ENCODE measurements at places on chromosomes 5 and 9.

DNA sequence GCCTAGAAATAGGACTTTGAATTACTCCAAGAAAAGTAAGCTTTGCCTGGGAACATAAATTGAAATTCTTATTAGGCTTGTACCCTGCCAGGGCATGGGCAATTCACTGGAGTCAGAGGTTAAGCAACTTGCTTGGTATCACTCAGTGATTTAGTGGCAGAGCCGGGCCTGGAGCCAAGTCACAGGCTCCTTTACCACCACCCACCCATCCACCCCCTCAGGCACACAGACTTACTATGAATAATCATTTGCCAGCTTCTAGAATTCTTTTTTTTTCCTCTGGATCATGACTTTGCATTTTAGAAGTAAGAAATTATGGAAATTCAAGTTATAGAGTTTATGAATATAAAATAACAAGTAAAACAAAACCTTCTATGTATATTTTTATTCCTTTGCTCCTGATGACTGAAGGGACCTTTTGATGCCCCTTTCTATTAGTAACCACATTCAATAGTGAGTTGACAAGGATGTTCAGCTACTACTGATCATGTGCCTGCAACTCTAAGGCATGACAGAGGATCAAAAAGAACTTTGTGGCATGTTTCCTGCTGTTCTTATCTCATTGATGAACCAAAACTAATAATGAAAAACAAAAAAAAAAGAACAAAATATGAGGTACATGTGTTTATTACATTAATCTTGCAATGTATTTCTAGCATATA, 614.7 kb downstream of the TLR4 start:
- DNase-seq = no peak

- no peak for DNase-seq
These were observed 48.4 kb upstream of the PWWP2A start for GRCh38 chr5:160167624-160168165.

GRCh38 chr9:126532019-126532462, 81.7 kb upstream of the LMX1B start:
- no peak for DNase-seq

DNA sequence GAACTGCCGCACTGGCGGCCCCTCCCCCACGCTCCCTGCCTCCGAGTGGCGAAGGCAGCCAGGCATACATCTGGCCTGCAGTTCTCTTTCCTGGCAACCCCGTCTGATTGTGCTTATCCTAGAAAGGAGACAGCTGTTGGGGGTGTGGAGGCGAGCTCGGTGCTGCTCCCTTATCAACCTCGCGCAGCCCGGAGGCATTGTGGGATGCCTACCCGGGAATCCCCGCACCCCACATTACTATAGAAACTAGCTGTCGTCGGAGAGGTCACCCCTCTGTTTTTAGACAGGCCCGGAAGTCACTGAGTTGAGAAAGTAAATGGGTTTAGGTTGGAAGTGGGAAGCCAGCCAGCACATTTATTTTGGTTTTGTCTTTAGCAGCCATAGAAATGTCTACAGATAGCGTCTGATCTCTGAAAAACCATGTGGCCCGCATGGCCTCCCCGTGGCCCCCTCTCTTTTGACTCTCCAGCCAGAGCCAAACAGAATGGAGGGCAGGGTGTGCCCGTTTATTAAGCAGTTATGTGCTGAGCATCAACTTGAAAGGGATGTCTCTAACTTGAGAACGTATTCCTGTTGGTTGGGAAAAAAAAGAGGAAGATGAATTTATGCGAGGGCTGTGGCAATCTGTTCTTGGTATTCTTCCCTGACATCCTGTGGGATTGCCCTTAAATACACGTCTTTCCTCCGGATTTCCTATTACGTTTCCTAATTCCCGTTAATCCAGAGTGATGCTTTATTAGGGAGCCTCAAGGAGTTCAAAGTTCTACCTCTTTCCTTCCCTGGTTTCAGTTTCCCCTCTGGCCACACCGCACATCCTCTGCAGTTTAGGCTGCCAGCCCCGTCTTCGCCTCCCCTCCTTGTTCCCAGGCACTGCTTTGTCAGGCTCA, 3.9 kb downstream of the STC2 start:
- no peak for DNase-seq

GRCh38 chr5:55232985-55233928, at the start of gene CCNO:
Gene CCNO (minus strand): TSS chr5:55233608. CDS start chr5:55233523, 85 bp downstream.
- peak; percentile 39 for DNase-seq

GRCh38 chr5:150253416-150254208, 36.0 kb downstream of the CAMK2A start:
- no peak for DNase-seq

GRCh38 chr9:14752871-14753270, 30.3 kb upstream of the CER1 start:
- DNase-seq = no peak

- no peak for DNase-seq
These were observed 43.8 kb downstream of the UNC5A start for GRCh38 chr5:176854164-176854563.

DNA sequence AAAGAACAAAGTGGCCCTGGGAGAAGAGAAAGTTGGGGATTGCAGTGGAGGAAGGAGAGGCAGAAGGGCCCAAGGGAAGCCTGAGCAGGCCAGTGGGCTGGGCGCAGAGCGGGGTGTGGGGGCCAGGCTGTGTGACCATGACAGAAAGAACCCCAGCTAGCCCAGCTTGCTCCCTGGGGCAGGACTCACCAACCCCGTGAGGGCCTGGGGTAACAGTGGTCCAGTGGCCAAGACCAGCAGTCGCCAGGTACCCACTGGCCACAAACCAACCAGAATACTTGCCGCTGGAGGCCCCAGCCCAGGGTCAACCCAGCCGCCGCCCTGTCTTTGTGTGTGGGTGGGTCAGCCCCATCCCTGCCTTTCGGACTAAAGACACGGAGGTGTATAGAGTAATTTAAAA, 146.5 kb downstream of the CACNA1B start:
- no peak for DNase-seq

- no peak for DNase-seq
These were observed 115.8 kb downstream of the ERCC6L2 start for GRCh38 chr9:95991326-95991725.

GRCh38 chr5:174581479-174581878, 142.9 kb upstream of the MSX2 start:
- DNase-seq = no peak

DNA sequence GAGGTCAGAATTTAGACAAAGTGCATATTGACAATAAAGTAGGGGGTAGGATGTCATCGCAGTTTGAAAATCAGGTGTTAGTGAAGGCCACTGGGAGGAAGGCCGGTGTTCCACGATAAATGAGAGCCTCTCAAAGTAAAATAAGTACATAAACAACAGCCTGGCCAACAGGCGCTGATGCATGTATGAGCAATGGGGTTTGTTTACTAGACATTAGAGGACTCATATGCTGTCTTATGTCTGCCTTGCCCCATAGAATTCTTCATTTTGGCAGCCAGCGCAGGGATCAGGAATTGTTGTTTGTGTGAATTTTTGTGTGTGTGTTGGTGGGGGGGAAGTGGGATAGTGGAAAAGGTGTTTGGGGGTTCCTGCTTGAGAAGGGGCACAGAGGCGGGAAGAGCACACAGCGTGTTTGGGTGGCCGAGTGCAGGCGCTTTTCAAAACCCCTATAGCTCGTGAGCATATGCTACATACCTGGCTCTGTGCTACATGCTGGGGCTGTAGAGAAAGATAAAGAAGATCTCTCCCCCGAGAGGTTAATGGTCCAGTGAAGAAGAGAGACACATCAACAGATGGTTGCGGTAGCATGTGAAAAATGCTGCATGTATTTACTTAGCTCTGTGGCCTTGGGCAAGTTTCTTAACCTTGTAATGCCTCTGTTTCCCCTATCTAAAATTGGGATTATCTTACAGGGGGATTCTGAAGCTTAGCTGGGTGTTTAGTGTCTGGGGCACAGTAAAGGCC, 11.5 kb downstream of the SNX30 start:
- DNase-seq = no peak

GRCh38 chr9:97160255-97160654, 121.3 kb upstream of the CTSV start:
- DNase-seq = no peak

DNA sequence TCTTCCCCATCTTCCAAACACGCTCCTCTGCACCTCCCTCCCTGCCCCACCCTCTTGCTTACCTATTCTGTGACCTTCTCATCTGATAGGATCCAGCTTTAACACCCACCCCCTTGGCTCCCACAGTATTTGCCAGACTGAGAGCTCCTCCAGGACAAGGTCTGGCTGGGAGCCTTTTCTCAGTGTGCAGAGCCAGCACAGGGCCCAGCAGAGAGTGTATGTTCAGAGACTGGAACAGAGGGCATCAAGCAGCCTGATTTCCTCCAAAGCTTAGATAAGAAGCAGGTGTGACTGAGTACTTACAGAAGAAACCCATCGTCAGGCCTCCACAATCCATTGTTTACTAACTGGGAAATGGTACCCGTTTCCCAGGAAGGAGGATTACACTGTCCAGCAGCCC, 26.6 kb downstream of the LHX6 start:
- DNase-seq = no peak

- DNase-seq = no peak
These were observed 65.8 kb downstream of the KCTD16 start for GRCh38 chr5:144236499-144236898.

GRCh38 chr5:75152860-75153259, 83.8 kb downstream of the ANKRD31 start:
- DNase-seq = no peak

DNA sequence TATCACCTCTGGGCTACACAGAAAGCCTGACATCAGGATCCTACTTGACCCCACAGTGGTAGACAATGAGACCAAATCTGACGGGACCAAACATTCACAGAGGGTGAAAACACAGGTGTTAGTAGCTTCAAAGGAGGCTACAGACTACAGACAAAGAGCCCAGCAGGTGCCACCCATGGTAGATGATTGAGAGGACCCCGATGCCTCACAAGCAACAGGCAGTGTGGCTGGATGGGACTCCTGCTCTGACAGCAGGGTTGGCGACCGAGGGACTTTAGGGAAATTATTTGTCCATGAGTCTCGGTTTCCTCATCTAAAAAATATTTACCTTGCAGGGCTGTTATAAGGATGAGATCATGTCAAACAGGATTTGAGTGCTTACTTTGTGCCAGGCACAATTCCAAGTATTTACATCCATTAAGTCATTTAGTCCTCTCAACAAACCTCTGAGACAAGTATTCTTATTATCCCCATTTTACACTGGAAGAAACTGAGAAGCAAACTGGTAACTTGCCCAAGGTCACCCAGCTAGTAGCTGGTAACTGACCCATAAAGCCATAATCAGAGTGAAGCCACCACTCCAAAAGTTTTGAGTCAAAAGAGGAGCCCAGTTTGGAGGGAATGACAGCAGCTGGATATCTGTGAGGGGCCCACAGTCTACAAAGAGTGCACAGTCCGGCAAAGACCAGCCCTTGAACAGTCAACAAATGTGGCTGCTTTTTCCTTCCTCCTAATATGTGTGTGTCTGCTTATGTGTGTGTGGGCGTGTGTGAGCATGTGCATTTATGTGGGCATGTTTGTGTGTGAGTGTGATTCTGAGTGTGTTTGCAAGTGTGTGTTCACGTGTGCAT, 502.0 kb downstream of the BNC2 start:
- no peak for DNase-seq

- no peak for DNase-seq
These were observed 160.8 kb upstream of the KLF4 start for GRCh38 chr9:107650321-107650720.

DNA sequence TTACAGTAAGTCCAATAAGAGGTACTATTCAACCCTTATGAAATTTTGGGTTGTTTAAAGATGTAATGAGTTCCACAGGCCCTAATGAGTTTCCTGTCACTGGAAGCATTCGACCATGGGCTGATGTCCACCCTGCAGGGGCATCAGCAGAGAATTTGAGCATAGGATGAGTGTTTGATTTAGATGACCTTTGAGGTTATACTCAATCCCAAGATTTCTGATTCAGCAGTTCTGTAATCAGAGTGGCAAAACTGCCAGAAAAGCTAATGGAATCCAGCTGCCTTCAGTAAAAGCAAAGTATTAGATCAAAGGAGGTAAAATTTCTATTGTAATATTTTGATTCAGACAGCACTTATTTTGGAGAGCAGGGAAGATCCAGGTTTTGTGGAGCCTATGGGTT, 68.3 kb downstream of the COX7C start:
- no peak for DNase-seq

DNA sequence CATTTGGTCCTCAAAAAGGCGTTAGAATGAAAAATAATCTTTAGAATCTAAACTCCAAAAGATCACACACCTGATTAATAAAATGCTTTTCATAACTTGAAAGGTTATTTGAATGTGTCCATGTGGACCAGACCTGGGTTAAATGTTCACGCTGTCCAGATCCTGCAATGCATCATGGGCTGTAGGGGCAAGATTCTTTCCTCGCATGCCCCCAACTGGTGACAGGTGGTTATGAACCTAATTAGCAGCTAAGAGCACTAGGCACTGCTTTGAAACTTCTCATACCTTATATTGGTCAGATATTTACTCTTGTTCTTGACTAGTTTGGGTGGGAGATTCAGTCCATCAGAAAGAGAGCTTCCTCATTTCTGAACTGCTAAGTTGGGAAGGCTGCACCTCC, 19.3 kb upstream of the PIP5K1B start:
- DNase-seq = no peak

DNA sequence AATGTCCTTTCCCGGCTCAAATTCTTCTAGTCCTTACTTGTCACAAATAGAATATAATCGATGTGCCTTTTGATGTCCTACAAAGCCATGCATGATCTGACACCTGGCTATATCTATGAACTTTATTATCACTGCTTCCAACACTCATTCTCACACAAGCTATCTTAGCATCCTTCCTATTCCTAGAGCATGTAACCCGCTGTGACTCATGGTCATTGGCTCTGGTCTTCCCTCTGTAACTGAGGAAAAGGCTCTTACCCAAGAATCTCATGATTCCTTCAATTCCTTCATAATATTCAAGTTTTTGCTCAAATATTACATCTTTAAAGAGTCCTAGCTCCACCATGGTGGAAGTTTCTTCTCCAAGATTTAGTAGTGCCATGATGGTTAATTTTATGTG, 480.0 kb upstream of the PAPPA start:
- no peak for DNase-seq

- DNase-seq = no peak
These were observed 161.7 kb upstream of the KLF9 start for GRCh38 chr9:70576116-70576515.

GRCh38 chr9:127983847-127984289, 3.1 kb upstream of the EEIG1 start:
- no peak for DNase-seq

- no peak for DNase-seq
These were observed 150.5 kb downstream of the SNX18 start for GRCh38 chr5:54668096-54668495.
